ENCODE measurements at places on chromosomes 4 and X.

GRCh38 chr4:80307183-80307735 is 28.3 kb upstream of the CFAP299 start:
- no peak for DNase-seq

- no peak for DNase-seq
Observed at GRCh38 chr4:15776871-15777648, 1.1 kb upstream of the CD38 start.

DNA sequence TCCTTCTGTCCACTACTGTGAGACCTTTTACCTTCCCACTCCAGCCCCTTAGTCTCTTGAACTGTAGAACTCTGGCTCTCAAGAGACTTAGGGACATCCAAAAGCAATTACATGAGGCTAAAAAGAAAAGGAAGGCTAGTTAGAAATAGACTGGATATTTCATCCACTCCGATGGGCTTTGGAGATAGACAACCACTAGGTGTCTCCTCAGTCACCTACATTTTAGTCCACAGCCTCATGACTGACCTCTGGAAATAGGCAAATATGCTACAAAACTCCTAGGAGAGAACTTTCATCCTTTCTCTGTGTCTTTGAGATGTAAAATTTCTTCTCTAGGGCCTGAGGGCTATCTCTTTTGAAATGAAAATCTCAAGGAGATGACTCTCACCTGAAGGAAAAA is 45.1 kb upstream of the LAMP2 start:
- DNase-seq, result no peak

GRCh38 chr4:104879367-104879766 is 267.3 kb upstream of the TET2 start:
- DNase-seq, result no peak

DNA sequence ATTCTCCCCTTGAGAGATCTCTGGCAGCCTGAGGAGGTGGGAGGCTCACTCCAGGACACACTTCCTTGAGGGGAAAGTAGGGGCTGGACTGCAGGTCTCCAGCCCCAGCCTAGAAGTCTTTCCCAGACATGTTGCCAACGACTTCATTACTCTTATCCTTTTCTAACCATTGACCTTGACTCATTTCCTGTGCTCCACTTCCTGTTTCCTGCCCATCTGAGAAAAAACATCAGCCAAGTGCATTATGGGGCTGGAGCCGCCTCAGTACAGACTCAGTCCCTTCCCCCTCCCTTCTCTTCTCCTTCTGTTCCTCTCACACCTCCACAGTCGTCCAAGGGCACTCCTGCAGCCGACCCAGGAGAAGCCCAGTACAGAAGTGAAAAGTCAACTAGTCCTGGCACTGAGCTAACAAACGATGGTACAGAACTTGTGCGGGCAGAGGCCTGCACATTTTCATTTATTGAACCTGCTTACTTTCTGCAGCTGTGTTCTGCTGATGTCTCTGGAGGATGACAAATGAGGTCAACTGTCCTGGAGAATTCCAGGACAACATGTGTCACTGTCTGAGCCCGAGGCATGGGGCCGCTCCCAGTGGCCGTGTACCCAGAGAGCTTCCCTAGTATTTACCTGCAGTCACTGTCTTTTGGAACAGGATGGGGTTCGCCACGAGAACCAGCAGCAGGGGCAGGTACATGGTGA is 20.1 kb downstream of the GPR143 start:
- DNase-seq, result no peak

DNA sequence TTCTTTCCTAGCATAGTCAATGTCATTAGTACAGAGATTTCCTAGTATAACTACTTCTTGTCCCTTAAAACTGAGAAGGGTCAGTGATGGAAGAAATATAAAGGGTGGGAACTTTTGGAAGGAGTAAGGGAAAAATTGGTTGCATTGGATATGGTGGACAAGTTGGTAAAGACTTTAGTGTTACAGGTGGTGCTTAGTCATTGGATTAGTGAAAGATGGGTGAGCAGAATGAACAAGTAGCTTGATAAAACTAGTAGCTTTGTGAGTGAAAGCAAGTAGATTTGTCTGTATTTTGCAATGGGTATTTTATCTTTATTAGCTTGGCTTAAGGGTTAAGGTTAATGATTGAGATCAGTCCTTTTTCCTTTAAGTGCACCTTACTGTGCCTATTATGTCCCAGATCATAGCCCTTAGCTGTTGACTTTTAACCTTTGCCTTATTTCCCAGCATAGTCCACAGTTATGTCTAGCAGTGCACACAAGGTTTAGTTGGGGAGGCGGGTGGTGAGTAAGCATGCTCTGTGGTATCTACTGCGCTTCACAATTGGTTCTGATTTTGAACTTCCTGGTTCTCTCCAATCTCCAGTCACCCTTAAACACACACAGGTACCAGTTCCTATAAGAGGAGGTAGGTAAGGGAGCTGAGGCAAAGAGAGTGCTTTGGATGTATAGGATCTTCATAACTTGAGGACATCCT is 9.5 kb downstream of the WDR44 start:
- DNase-seq, result no peak

- no peak for DNase-seq
Observed at GRCh38 chr4:147901388-147901787, 169.5 kb downstream of the ARHGAP10 start.

DNA sequence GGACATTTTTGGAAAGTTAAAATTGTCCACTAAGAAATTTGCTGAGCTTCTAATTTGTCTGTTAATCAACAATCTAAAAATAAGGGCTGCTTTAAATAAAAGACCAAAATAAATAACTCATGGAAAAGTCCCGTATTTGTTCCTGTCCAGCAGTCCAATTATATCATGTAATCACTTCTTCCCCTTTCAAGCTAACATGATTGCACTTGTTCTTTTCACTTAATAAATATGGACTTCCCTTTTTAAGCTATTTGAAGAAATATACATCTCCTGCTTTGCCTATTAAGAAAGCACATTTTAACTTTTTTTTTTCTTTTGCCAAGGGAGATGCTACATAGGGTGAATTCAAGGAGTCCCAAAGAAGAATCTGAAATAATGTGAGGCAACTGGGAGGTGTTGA is 55.6 kb upstream of the FRAS1 start:
- DNase-seq, result no peak

DNA sequence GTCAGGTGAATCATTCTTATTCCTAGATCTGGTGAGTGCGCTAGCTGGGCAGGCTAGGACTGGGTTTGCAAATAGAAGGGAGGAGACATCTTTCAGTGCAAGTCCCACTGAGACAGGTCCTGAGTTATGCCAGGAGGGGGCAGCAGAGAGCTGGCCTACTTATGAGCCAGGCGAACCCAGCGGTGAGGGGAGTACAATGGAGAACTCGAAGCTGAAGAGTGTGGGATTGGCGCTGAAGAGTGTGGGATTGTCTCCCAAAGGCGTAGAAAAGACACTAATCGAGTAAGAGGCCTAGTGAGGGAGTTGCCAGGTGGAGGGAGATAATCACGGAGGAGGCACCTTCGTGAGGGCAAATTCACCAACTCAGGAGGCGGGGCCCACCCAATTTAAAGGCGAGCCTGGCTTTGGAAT is 91.7 kb upstream of the CXorf66 start:
- no peak for DNase-seq

GRCh38 chrX:53440621-53441517 is 6.7 kb upstream of the HSD17B10 start:
- DNase-seq, result peak; percentile 6

GRCh38 chrX:42385730-42386129 is 392.2 kb downstream of the PPP1R2C start:
- no peak for DNase-seq

DNA sequence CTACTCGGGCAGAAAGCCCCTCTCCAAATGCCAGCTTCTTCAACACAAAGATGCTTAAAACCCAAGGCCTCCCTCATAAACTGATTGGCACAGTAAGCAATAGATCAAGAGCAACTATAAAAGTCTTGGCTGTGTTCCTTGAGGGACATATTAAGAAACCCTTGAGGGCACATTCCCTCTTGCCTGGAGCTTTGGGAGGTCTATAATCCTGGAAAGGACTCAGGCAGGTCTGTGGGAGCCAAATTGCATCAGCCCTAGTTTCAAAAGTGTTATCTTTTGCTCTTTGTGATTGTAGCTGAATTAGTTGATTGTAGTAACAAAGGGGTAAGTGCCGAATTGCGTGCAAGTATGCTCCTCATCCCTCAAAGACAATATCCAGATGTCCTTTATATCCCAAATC is 18.6 kb upstream of the SETD7 start:
- DNase-seq, result no peak

DNA sequence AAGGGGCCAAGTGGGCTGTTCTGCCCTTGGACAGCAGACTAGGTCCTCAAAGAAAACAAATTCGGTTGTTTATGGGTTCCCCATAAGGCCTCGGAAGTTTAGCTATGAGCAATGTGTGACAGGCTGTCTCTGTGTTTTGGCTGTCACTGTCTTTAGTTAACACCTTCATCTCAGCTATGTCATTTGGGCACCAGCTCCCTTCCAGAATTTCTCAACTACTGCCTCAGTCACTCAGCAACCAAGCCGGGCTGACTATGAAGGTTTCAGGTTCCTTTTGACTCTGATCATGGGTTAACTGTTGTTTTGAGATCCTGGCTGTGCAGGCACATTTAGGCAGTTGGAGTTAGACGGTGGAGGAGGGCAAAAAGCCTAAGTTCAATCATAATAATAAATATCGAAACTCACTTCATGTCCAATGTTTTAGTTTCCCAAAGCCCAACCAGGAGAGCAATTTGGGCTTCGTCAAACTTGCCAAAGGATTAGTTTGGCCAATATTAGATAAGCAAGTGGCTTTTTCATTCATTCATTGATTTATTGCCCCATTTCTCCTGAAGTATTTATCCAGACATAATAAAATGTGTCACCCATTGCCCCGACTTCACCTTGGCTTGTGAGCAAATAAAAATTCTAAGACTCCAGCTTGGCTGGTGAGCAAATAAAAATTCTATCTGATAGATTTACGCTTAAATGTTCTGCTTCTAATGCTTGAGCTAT is 9.1 kb upstream of the PAGE1 start:
- DNase-seq, result no peak

GRCh38 chrX:13550346-13550745 is 19.1 kb upstream of the EGFL6 start:
- no peak for DNase-seq

GRCh38 chrX:40176351-40177116 is 78.8 kb upstream of the BCOR start:
- DNase-seq, result peak; percentile 10

- no peak for DNase-seq
Observed at GRCh38 chr4:169583563-169583962, 28.8 kb downstream of the NEK1 start.

- no peak for DNase-seq
Observed at GRCh38 chrX:129139837-129140598, 383.3 kb downstream of the SMARCA1 start.

DNA sequence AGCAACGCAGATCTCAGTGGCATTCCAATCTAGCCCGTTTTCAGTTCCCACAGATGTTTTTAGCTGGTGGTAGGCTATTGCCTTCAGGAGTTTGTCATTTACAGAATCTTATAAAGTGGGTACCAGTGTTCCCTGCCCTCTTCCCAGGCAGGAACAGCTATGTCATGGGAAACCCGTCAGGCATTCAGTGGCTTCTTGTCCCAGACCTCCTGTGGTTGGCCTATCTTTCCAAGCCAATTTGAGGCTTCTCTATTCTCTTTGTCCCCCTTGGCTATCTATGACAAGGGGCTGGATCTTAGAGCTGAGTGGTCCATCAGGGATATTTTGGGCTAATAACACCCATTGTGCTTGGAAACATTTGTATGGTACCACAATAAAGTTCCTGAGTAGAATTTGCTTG is 33.6 kb upstream of the RPL34 start:
- DNase-seq, result no peak

GRCh38 chr4:100898844-100899243 is 381.0 kb upstream of the EMCN start:
- DNase-seq, result no peak

- DNase-seq, result no peak
Observed at GRCh38 chrX:34659575-34659974, 2.5 kb upstream of the TMEM47 start.

- no peak for DNase-seq
Observed at GRCh38 chrX:434946-435345, 48.2 kb upstream of the PPP2R3B start.

- DNase-seq, result no peak
Observed at GRCh38 chrX:112571388-112571787, 108.3 kb downstream of the LHFPL1 start.
